Activated T-helper 2 cell treated with anti-CD3 and anti-CD28 coated beads, Interferon-gamma antibody, Interleukin-2, Interleukin-4, amounts not matched to agents 10 μg/mL and 5 μg/mL and 100 μg/mL, durations not matched to agents 14 hours and 24 hours and 36 hours (primary cell): ENCODE measurements at places on chromosomes 4 and X.

- no peak overlapping the region for H3K27ac ChIP-seq
- DNase-seq, result no peak
- no peaks in the 10 kb centered on the region for H3K36me3 ChIP-seq
- peaks cover 9% of the 10 kb centered on the region for H3K27me3 ChIP-seq
- H3K4me1 ChIP-seq, result peaks cover 5% of the 10 kb centered on the region
These were observed 2.4 kb downstream of the ANKRD50 start for GRCh38 chr4:124710015-124710741.

GRCh38 chr4:3649491-3649890 is 116.7 kb upstream of the ADRA2C start:
- H3K36me3 ChIP-seq, result no peaks in the 10 kb centered on the region
- no peak overlapping the region for H3K4me3 ChIP-seq
- H3K27ac ChIP-seq, result no peak overlapping the region
- DNase-seq, result no peak
- H3K27me3 ChIP-seq, result no peaks in the 10 kb centered on the region

- H3K4me1 ChIP-seq, result peaks cover 44% of the 10 kb centered on the region
- peak overlapping the region; percentile 34 for H3K27ac ChIP-seq
- peak; percentile 25 for DNase-seq
- peak overlapping the region; percentile 18 for H3K4me3 ChIP-seq
These were observed 28.1 kb downstream of the MCUB start for GRCh38 chr4:109588176-109588575.

DNA sequence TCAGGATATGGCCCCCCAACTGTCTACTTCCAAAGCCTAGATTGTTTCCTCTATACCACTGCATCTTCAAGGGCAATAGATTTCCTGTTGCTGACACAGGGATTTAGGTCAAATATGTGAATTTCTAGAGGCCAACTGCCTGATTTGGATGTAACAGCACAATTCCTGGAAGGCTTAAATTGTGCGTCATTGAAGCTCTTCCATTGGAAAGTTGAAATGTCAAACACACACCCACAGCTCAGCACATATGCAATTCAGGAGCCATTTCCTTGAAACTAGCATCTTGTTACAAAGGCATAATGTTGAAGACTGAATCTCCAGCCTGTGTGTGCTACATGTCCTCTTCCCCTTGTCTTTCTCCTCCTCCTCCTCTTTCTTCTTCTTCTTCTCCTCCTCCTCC is 158.6 kb downstream of the STK32B start:
- H3K4me3 ChIP-seq, result no peak overlapping the region
- H3K4me1 ChIP-seq, result no peaks in the 10 kb centered on the region
- DNase-seq, result no peak
- H3K36me3 ChIP-seq, result no peaks in the 10 kb centered on the region
- no peaks in the 10 kb centered on the region for H3K27me3 ChIP-seq
- H3K27ac ChIP-seq, result no peak overlapping the region

DNA sequence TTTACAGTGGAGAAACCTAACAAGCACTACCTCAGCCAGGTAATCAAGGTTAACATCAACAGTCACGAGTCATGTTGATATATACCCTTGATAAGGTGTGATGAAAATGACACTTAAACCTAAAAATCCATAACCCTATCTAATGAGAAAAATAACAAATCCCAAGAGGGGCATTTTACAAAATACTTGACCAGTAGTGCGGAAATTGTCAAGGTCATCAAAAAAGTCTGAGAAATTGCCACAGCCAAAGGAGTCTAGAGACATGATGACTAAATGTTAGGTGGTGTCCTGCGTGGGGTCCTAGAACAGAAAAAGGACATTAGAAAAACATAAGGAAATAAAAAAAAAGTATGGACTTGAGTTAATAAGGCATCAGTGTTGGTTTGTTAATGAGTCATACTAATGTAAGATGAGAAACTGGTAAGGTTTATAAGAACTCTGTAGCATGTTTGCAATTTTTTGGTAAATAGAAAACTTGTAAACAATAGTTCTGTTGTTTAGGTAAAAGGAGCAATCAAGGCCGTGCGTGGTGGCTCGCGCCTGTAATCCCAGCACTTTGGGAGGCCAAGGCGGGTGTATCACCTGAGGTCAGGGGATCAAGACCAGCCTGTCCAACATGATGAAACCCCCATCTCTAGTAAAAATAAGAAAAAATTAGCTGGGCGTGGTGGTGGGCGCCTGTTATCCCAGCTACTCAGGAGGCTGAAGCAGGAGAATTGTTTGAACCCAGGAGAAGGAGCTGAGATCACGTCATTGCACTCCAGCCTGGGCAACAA is 2.9 kb downstream of the RPL36A start:
- no peak for DNase-seq
- peaks cover 14% of the 10 kb centered on the region for H3K4me1 ChIP-seq
- H3K4me3 ChIP-seq, result peak overlapping the region; percentile 95
- no peaks in the 10 kb centered on the region for H3K27me3 ChIP-seq
- H3K36me3 ChIP-seq, result peaks cover 55% of the 10 kb centered on the region
- H3K27ac ChIP-seq, result peak overlapping the region; percentile 33

DNA sequence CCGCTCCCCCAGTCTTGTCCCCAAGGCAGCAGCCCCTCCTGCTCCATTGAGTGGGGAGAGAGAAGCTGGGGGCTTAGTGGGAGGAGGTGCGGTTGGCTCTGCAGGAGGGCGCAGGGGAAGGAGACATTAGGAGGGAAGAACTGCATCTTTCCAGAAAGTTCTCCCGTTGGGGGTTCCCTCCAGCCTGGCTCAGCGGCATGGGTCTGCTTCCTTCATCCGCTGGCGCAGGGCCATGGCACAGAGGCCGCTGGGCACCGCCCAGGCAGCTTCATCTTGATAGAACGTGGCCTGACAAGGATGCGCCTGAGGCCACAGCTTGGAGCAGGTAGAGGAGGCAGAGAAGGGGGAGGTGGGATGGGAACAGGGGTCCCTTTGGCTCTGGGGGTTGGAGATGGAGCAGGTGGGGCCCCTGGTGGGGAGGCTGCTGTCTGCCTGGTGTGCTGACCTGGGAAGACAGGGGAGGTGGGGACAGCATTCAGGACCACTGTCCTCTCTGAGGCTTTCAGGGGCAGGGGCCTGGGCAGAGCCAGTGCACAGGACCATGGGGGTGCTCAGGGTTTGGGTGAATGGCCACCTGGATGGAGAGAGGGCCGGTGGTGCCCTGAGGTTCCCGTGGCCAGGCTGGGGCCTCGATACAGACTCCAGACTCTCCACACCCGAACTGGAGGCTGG is 12.1 kb downstream of the DOK7 start:
- DNase-seq, result no peak
- H3K27ac ChIP-seq, result no peak overlapping the region
- H3K4me3 ChIP-seq, result no peak overlapping the region
- H3K36me3 ChIP-seq, result no peaks in the 10 kb centered on the region
- H3K27me3 ChIP-seq, result no peaks in the 10 kb centered on the region

DNA sequence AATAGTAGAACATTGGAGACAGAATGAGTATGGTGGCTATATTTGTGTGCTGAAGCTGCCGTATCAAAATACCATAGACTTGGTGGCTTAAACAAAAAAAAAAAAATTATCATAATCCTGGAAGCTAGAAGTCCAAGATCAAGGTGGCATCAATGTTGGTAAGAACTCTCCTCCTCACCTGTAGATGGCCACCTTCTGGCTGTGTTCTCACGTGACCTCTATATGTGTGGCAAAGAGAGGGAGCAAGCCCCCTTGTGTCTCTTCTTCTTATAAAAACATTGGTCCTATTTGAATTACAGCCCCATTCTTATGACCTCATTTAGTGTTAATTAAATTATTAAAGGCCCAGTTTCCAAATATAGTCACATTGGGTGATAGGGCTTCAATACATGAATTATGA is 1640.9 kb upstream of the PCDH7 start:
- no peak for DNase-seq
- H3K36me3 ChIP-seq, result no peaks in the 10 kb centered on the region

DNA sequence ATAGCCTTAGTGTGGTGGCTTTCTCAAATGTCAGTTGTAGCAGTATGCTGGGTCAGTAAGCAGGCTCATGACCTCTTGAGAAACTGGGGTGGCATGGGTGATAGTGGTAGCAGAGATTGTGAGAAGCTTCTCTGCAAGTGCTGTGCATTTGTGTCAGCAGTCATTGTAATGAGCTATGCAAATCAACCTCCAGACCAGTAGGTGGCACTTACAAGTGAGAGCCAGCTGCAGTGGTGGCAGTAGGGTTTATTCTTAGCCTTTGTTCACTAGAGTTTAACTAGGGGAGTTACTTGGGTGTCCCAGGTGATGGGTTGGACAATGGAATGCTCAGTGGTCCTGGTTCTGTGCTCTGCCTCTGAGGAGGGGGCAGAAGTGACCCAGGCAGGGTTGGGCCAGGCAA is 818.7 kb downstream of the PCDH7 start:
- H3K27ac ChIP-seq, result no peak overlapping the region
- no peaks in the 10 kb centered on the region for H3K4me1 ChIP-seq
- DNase-seq, result no peak
- H3K27me3 ChIP-seq, result no peaks in the 10 kb centered on the region
- no peak overlapping the region for H3K4me3 ChIP-seq

GRCh38 chr4:1940566-1940965 is 68.2 kb downstream of the NELFA start:
- no peaks in the 10 kb centered on the region for H3K27me3 ChIP-seq
- peaks cover 71% of the 10 kb centered on the region for H3K36me3 ChIP-seq
- no peak overlapping the region for H3K27ac ChIP-seq
- H3K4me1 ChIP-seq, result no peaks in the 10 kb centered on the region

DNA sequence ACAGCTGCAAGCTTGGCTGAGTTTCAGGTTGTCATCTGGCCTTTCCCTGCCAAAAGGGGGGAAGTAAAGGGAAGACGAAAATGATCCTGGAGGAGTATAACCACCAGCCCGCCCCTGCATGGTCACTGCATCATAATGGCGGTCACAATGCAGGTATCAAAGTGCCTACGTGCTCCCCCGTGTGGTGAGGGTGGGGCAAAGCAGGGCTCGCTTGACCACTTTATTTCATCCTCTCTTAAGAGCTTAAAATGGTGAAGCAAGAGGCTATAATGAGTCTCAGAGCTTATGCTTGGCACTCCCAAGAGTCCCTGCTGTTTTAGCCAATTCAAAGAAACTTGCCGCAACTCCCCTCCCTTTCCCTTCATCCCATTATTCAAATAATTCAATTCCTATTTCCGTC is 105.6 kb downstream of the APOOL start:
- H3K4me1 ChIP-seq, result no peaks in the 10 kb centered on the region
- no peak overlapping the region for H3K27ac ChIP-seq
- DNase-seq, result no peak
- no peaks in the 10 kb centered on the region for H3K27me3 ChIP-seq

DNA sequence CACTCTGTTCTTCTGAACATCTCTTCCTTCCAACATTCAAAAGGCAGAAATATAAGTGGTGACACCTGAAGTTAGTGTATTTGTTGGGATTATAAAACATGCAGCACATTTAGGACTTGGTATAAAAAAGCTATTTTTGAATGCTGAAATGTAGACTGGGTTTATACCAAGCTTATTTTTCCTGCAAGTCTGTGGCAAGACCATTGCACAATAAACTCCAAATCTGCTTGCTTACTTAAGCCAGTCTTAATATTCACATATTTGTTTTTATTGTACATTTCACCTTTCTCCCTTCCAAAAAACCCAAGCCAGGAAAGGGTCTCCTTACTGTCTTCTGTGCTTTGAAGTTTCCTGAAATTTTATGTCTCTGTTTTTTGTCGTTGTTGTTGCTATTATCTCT is 63.7 kb downstream of the FHIP1A start:
- no peak overlapping the region for H3K4me3 ChIP-seq
- H3K36me3 ChIP-seq, result no peaks in the 10 kb centered on the region
- no peaks in the 10 kb centered on the region for H3K4me1 ChIP-seq
- H3K27me3 ChIP-seq, result peaks cover 4% of the 10 kb centered on the region
- no peak overlapping the region for H3K27ac ChIP-seq

- no peaks in the 10 kb centered on the region for H3K4me1 ChIP-seq
- H3K27me3 ChIP-seq, result no peaks in the 10 kb centered on the region
- no peak overlapping the region for H3K27ac ChIP-seq
- H3K4me3 ChIP-seq, result no peak overlapping the region
- no peak for DNase-seq
These were observed 628.8 kb downstream of the ANKRD50 start for GRCh38 chr4:124083711-124084110.

DNA sequence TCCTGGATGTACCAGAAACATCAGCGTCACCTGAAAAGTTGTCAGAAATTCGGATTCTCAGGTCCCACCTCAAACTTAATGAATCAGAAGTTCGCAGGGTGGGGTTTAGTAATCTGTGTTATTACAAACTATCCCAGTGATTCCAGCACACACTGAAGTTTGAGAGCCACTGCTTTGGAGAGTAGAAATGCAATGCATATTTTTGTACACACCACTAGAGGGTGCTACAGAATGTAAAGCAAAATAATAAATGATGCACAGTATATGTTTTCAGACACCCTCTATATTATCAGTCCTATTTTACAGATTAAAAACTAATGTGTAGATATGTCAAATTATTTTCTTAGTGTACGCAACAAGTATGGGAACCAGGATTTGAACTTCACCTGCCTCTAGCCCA is 2.4 kb upstream of the MORF4L2 start:
- no peaks in the 10 kb centered on the region for H3K27me3 ChIP-seq
- H3K27ac ChIP-seq, result no peak overlapping the region
- no peak for DNase-seq
- H3K36me3 ChIP-seq, result peaks cover 15% of the 10 kb centered on the region
- no peak overlapping the region for H3K4me3 ChIP-seq

DNA sequence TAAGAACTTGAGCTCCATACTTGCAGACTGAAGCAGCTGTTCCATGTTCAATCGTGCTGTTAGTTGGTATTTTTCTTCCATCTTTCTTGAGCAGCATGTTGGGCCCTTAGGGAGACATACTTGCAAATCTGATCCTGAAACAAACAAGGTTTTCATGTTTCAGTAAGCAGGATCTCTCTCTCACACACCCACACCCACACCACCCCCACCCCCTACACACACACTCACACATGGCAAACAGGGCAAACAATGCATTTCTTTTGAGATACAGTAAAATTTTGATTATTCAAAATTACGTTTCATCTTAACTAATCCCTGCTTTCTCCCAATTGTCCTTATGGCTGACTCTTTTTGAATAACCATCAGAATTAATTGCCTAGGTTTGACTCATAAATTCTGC is 32.3 kb downstream of the GPC3 start:
- no peak overlapping the region for H3K4me3 ChIP-seq
- H3K4me1 ChIP-seq, result no peaks in the 10 kb centered on the region
- peaks cover 5% of the 10 kb centered on the region for H3K27me3 ChIP-seq
- no peak for DNase-seq
- no peak overlapping the region for H3K27ac ChIP-seq

GRCh38 chrX:135974279-135974856 is 580 bp upstream of the MMGT1 start:
- H3K27ac ChIP-seq, result peak overlapping the region; percentile 30
- H3K27me3 ChIP-seq, result peaks cover 11% of the 10 kb centered on the region
- DNase-seq, result peak; percentile 33
- no peaks in the 10 kb centered on the region for H3K36me3 ChIP-seq

GRCh38 chr4:22634541-22635181 is 58.1 kb upstream of the GBA3 start:
- peaks cover 6% of the 10 kb centered on the region for H3K27me3 ChIP-seq
- H3K4me3 ChIP-seq, result no peak overlapping the region
- H3K27ac ChIP-seq, result no peak overlapping the region
